Stimulated activated CD4-positive, alpha-beta T cell treated with anti-CD3 and anti-CD28 coated beads, Interleukin-15, amount 100 ng/mL, for 24 hours (primary cell): ENCODE measurements at places on chromosomes 7 and 10.

- no peak for DNase-seq
Measured at GRCh38 chr7:113285411-113285810, 167.1 kb upstream of the SMIM30 start.

DNA sequence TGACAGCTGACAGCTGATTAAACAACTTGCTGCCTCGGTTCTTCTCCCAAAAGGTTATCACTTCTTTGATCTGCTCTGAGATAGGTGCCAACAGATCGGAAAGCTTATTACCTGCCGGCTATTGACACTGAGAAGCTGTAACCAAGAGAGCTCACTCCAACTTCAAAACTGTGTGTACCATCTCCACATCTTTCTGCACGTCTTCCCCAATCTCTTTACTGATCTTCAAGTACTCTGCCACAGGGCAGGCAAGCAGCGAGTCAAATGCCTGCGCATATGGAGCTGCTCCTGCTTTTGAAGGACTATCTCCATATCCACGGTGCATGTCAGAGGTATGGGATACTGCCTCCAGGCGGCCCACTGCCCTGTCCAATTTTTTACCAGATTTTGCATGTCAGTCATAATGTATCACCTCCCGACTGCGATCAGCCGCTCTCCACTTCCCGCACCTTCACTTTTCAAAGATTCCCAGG, 352 bp upstream of the ZNF485 start:
- no peak for DNase-seq

DNA sequence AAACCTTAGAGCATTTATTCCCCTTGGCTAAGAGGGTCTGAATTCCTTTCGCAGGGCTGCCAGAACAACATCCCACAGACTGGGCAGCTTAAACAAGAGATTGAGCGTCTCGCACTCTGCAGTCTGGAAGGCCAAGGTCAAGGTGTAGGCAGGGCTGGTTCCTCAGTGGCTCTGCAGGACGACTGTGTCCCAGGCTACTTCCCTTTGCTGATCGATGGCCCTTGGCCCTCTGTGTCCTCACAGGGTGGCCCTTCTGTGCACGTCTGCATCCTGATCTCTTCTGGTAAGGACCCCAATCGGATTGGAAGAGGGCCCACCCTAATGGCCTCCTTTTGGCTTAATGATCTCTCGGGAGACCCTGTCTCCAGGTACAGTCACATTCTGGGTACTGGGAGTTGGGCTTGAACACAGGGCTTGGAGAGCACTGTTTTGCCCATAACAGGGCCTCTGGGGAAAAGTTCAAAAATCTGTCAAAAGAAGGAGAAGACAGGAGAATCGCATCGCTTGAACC, 35.1 kb upstream of the DNAJB6 start:
- no peak for DNase-seq

DNA sequence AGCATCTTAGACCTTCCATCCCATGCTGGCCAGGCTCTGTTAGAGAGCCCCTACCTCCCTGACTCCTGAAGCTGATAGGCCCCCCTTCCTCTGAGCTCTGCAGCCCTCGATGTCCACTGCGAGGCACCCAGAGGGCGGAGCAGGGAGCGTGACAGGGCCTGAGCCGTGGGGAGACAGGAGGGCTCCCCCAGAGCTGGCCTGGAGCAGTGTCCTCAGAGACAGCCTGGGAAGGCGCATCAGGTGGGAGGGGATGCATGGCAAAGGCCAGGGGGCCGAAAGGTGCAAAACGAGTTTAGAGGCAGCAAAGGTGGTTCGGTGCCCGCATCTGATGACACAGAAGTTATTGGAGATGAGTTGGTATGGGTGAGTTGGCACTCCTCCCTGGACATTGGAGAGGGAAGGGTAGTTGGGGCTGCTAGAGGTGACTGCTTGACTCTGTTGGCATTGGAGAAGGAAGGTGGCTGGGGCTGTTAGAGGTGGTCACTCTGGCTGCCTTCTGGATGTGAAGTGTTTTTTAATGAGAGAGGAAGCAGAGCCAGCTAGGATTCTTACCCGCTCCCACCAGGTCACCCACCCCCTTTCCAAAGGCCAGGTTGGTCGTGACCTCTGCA, 53.1 kb downstream of the PRF1 start:
- DNase-seq, result no peak

- DNase-seq, result no peak
Measured at GRCh38 chr10:132856869-132857524, 71.0 kb upstream of the NKX6-2 start.
